HCT116 (cell line): ENCODE measurements at places on chromosomes 5 and 9.

DNA sequence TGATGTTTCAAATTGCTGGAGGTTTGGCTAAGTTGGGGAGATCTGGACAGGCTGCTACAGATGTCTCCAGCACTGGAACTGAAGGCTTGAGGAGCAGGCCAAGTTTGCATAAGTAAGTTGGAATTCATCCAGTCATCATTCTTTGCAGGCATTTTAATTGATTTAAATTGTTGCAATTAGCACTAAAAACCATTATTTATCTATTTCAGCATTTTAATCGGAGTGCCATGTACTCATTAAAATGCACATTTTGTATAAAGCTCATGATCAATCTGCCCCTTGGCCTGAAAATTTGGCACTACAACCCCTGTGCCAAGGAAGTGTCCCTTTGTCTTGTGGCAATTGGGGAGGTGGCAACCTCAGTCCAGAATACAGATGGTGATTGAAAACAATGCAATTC is 320.2 kb downstream of the MAT2B start:
- no peak for DNase-seq

DNA sequence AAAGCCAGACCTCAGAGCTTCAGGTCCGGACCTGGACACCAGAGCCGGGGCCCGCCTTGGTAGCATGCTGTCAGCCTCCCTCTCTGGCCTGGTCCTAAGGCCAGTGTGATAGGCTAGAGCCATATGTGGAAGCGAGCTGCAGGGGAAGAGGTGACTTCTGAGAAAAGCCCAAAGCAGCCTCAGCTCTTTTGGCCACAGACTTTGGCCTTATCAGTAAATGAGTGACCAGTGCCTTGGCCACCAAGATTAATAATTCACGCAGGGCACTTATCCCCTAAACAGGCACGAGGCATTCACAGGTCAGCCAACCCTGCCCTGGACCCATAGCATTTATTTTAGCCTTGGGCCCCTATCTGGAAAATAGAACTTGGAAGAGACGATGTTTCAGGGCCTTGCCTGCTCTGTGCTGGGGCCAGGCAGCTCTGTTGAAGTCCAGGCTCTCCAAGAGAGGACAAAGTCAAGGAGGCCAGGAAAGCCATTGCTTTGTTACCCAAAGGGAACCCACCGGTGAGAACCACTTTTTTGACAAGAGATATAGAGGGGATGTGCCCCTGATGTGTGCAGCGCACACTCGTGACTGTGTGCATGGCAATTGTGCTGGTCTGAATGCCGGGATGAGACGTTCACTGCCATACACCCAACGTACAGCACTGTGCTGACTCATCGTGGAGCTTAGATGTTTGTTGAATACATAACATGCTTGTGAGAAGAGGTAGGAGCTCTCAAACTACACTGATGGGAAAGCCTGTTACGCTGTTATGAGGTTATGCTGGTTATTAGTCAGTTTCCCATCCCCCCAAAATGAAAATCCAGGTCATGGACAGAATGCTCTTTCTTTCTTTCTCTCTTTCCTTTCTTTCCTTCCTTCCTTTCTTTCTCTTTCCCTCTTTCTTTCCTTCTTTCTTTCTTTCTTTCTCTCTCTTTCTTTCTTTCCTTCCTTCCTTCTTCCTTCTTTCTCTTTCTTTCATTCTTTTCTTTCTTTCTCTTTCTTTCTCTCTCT is 5.0 kb upstream of the SLC34A1 start:
- DNase-seq, result no peak

DNA sequence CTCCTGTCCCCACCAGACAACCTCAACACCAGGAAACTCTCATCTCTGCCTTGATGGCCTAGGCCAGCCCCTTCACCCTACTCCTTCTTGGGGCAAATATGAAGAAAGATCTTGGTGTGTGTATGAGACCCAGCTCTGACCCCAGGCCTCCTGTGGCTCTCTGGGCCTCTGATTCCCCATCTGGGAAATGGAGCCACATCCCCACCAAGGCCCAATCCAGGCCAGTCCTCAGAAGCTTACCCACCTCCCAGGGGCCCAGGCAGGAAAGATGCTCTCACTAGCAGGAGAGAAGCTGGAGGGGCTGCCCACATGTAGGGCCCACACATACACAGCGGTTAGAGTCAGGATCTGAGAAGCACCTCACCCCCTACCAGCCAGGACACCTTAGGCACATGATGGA is 38.9 kb downstream of the BICD2 start:
- DNase-seq, result no peak

DNA sequence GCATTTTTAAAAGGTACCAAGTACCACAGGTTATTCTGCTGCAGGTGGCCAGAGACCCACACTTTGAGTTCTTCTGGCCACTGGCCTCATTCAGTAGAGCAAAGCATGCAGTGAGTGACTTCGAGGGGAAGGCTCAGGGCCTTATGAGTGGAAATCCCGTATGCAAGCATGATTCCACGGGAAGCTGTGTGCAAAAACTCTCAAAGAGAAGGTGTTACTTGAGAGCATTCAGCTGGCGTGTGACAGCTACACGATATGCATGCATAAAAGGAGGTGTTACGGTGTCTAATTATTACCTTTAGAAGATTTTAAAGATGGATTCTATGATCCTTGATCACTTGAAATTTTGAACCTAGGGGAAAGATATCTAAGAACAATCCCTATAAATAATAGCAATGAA is 160.3 kb downstream of the ENC1 start:
- DNase-seq, result no peak

DNA sequence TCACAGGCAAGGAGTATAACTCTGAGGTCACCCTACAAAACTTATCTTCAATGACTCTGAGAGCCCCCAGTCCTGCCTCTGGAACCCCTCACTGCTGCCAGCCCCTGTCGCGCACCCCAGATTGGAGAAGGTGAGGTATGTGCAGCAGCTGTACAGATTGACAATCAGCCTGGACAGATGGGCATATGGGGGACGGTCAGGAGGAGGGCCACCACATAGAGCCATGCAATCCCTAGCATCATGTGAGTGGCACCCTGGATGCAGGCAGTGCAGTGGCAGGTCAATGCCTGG is 90.1 kb downstream of the LMX1B start:
- no peak for DNase-seq

- DNase-seq, result no peak
Measured at GRCh38 chr5:94744906-94745305, 126.4 kb downstream of the SLF1 start.

- no peak for DNase-seq
Measured at GRCh38 chr5:2496126-2496525, 255.4 kb downstream of the IRX2 start.

DNA sequence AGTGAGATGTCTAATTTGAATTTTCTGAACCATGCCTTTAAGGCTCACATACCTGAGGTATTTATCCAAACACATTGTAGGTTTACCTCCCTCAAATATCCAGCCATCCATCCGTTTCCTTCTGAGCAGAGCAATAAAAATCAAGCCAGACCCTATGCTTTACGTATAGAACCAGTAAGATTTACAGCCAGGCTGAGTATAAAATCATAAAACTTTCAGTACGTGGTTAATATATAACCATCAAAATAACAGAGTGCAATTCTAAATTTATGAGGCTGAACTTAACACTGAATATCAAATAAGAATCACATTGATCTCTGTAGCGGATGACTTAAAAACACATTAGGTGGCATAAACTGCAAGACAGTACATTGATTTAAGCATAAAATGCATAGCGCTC is 877.9 kb upstream of the WWC1 start:
- DNase-seq, result no peak

DNA sequence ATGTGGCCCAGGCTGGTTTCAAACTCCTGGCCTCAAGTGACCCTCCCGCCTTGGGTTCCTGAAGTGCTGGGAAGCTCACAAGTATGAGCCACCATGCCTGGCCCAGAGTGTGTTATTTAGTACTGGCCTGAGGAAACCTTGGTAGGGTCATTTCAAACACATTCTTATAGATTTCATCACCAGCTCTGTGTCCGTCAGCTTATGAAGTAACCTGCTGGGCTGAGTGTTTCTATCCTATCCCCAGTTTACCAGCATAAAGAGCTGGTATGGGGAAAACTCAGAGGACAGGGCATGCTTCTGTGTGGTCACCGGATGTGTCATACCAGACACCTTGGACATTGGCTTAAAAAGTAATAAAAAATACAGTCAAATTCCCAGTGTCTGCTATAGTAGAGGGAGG is 45.3 kb downstream of the PTPN3 start:
- DNase-seq, result no peak

GRCh38 chr5:88235346-88235745 is 33.3 kb downstream of the TMEM161B start:
- DNase-seq, result no peak

DNA sequence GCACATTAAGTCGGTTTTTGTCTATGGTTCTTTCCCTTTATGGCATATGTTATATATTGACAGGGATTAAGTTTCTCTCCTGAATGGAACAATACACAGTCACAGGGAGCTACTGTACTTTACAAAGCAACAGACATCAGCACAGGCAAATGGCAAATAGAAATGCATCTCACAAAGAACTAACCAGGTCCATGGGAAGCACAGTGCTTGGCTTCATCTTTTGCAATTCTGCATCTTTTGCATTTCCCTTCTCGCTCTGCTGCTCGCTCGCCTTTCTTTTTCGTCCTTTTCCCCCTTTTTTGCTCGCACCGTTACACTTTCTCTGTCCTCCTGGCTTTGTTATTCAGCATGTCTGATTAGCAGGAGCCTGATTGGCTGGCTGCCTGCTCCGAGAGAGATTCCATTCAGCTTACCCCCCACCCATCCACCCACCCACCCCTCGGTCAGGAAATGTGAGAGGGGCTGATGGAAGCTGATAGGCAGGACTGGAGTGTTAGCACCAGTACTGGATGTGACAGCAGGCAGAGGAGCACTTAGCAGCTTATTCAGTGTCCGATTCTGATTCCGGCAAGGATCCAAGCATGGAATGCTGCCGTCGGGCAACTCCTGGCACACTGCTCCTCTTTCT is at the start of gene ADAMTSL1:
Gene ADAMTSL1, plus strand, starts transcription at position 502 of the 628 bp plus-strand sequence. Its CDS starts 80 bp downstream, at position 582.
- no peak for DNase-seq

GRCh38 chr5:7066471-7067235 is 329.3 kb upstream of the ADCY2 start:
- DNase-seq, result no peak

GRCh38 chr5:158995694-158996173 is 104.0 kb downstream of the EBF1 start:
- DNase-seq, result no peak

- no peak for DNase-seq
Measured at GRCh38 chr9:36603006-36603405, 30.3 kb downstream of the MELK start.

- DNase-seq, result peak; percentile 48
Measured at GRCh38 chr5:159449925-159450324, 119.6 kb upstream of the IL12B start.

GRCh38 chr5:169095976-169096375 is 205.0 kb downstream of the SLIT3 start:
- DNase-seq, result no peak
